ENCODE measurements at places on chromosomes 16 and 17. TPM values are rescaled to one million over a fixed set of nuclear protein-coding genes. Genes with fewer than 3 reads are reported as not detected.
A peak's percentile ranks its signal among the peaks of the same experiment; 100 is the strongest.

The FAM117A gene
- 61.0 TPM for total RNA-seq

The CHD9 gene
- 21.6 TPM for total RNA-seq

- H3K27ac ChIP-seq, result no peak overlapping the region
- H3K4me3 ChIP-seq, result no peak overlapping the region
- DNase-seq, result no peak
- no peaks in the 10 kb centered on the region for H3K36me3 ChIP-seq
- H3K4me1 ChIP-seq, result peaks cover 6% of the 10 kb centered on the region
Observed at GRCh38 chr16:78929841-78930240, 670.7 kb downstream of the MAF start.

The TBC1D3H gene
- not detected for total RNA-seq

GRCh38 chr17:14918540-14918939 lies 346.6 kb downstream of the PMP22 start:
- no peaks in the 10 kb centered on the region for H3K4me1 ChIP-seq
- no peaks in the 10 kb centered on the region for H3K27me3 ChIP-seq
- no peak for DNase-seq
- H3K4me3 ChIP-seq, result no peak overlapping the region

DNA sequence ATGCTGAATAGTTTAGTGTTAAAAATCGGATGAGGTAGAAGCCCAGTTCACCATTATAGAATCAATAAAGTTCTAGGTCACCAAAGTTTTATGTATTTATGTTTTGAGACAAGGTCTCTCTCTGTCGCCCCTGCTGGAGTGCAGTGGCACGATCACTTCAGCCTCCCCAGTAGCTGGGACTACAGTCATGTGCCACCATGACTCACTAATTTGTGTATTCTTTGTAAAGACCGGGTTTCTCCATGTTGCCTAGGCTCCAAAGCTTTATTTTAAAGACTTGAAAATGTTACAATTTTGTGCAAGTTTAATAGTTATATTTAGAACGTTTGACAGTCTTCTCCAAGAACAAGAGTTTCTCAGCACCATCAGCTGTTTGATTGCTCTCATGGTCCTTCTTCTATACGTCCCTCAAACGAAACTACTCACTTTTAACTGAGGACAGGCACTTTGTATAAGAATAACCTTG lies 32.1 kb downstream of the NDE1 start:
- no peak overlapping the region for H3K4me3 ChIP-seq
- peaks cover 63% of the 10 kb centered on the region for H3K36me3 ChIP-seq
- DNase-seq, result peak; percentile 51
- peaks cover 10% of the 10 kb centered on the region for H3K4me1 ChIP-seq
- no peak overlapping the region for H3K27ac ChIP-seq

GRCh38 chr17:31523862-31524730 lies 132.6 kb downstream of the RAB11FIP4 start:
- no peak overlapping the region for H3K4me3 ChIP-seq
- H3K4me1 ChIP-seq, result no peaks in the 10 kb centered on the region
- H3K27me3 ChIP-seq, result no peaks in the 10 kb centered on the region
- DNase-seq, result no peak
- peaks cover 32% of the 10 kb centered on the region for H3K36me3 ChIP-seq
- no peak overlapping the region for H3K27ac ChIP-seq

- H3K27ac ChIP-seq, result peak overlapping the region; percentile 90
- H3K4me3 ChIP-seq, result peak overlapping the region; percentile 34
- peaks cover 38% of the 10 kb centered on the region for H3K36me3 ChIP-seq
- DNase-seq, result peak; percentile 84
- H3K27me3 ChIP-seq, result no peaks in the 10 kb centered on the region
Observed at GRCh38 chr17:75124041-75124818, 7.3 kb downstream of the NT5C start.

The ALDH3A1 gene
- not detected for total RNA-seq

DNA sequence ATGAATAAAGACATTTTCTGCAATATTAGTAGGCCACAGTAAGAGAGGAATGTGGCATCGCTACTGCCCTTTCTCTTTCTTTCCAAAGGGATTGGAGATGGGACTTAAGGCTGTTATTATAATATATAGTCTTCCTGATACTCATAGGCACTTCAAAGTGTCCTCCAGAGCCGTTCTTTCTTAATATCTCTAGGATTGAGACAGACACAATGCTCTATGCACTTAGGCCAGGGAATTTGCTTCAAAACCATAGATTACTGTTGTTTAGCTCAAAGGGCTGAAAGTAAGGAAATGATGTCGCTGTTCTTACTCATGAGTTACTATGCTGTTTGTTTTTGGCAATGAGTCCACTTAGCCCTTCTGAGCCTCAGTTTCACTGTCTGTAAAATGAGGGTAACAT lies 590.5 kb downstream of the CDH11 start:
- H3K36me3 ChIP-seq, result no peaks in the 10 kb centered on the region
- no peak for DNase-seq

DNA sequence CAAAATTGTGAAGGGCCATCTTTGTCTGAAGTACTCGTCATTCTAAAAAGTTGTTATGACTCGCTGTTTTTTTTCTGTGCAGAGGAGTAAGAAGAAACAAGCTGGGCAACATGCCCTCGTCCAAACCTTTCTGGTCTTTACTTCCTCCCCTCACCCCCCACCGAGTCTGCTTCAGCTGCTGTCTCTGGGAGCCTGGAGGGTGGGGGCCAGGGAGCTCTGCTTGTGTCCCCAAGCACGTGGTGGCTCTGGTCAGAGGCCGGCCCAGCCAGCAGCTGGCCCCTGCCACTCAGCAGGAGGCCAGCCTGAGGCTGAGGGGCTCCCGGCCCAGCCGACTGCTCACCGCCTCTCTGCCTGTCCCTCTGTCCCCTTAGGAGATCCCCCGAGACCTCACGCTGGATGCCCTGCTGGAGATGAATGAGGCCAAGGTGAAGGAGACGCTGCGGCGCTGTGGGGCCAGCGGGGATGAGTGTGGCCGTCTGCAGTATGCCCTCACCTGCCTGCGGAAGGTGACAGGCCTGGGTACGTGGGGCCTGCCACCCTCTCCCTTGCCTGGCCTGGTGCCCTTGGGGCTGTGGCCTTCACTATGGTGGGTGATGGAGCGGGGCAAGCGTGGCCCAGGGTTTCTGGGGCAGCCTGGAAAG lies 53.7 kb upstream of the LGALS9 start:
- H3K27ac ChIP-seq, result peak overlapping the region; percentile 70
- no peaks in the 10 kb centered on the region for H3K36me3 ChIP-seq
- peaks cover 81% of the 10 kb centered on the region for H3K4me1 ChIP-seq
- DNase-seq, result no peak

GRCh38 chr17:41653892-41654677 lies 29.7 kb upstream of the KRT17 start:
- no peak for DNase-seq
- no peaks in the 10 kb centered on the region for H3K36me3 ChIP-seq
- H3K27me3 ChIP-seq, result peaks cover 2% of the 10 kb centered on the region
- H3K27ac ChIP-seq, result no peak overlapping the region
- H3K4me3 ChIP-seq, result no peak overlapping the region
- no peaks in the 10 kb centered on the region for H3K4me1 ChIP-seq

GRCh38 chr17:57778306-57778705 lies 33.2 kb upstream of the CCDC182 start:
- no peaks in the 10 kb centered on the region for H3K4me1 ChIP-seq
- no peaks in the 10 kb centered on the region for H3K36me3 ChIP-seq
- peaks cover 39% of the 10 kb centered on the region for H3K27me3 ChIP-seq
- H3K27ac ChIP-seq, result no peak overlapping the region
- no peak overlapping the region for H3K4me3 ChIP-seq

The TPSD1 gene
- total RNA-seq, result not detected

The EVI2B gene
- 109 TPM for total RNA-seq

The GFAP gene
- not detected for total RNA-seq

DNA sequence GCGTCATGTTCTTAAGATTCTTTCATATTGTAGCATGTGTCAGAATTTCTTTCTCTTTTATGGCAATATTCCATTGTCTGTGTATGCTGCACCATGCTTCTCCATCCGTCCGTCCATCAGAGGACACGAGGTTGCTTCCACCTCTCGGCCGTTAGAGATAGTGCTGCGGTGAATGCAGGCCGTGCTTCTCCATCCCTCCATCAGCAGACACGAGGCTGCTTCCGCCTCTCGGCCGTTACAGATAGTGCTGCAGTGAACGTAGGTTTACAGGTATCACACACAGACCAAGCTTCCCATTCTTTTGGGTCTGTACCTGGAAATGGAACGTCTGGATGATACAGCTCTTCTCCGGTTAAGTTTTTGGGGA lies 113.5 kb downstream of the CMIP start:
- no peaks in the 10 kb centered on the region for H3K36me3 ChIP-seq
- H3K4me1 ChIP-seq, result peaks cover 13% of the 10 kb centered on the region
- DNase-seq, result no peak
- no peak overlapping the region for H3K27ac ChIP-seq
- no peak overlapping the region for H3K4me3 ChIP-seq

The CIBAR2 gene
- not detected for total RNA-seq

The NOG gene
- 0.23 TPM for total RNA-seq

DNA sequence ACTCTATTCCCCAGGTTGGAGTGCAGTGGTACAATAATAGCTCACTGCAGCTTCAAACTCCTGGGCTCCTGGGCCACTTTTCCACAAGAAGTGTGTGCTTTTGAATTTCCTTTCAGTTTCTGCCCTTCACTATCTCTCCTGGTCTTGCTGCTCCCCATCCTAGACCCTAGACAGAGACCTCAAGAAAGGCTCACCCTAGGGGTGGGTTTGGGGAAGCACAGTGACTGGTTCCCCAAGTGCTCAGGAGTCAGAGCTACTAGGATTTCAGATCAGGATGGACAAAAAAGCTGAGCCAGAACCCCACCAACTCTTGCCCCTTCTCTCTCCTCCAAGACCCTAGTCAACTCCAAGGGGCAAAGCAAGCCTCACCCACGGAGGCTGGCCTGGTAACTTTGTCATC lies 1.6 kb upstream of the SEBOX start:
- peaks cover 3% of the 10 kb centered on the region for H3K36me3 ChIP-seq
- H3K4me3 ChIP-seq, result no peak overlapping the region
- H3K27me3 ChIP-seq, result no peaks in the 10 kb centered on the region
- no peak for DNase-seq

The LPO gene
- total RNA-seq, result not detected

DNA sequence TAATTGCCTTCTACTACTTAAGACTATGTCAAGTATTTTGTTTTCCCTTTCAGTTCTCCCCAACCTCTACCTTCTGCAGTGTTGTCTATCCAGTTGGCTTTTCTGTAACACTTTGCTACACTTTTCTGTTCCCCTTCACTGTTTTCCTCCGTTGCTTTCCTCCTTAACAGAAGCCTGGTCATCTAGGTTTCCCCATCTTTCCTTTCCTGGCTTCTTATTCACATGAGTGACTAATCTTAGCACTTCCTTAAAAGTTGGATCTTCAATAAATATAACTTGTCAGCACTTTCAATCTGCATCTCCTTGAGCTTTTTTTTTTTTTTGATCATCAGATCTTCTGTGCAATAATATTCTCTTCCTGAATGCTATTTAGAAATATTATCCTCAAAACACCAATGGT lies 2.8 kb upstream of the SLFN11 start:
- peak overlapping the region; percentile 10 for H3K4me3 ChIP-seq
- H3K4me1 ChIP-seq, result peaks cover 29% of the 10 kb centered on the region

- H3K36me3 ChIP-seq, result peaks cover 14% of the 10 kb centered on the region
- peaks cover 73% of the 10 kb centered on the region for H3K4me1 ChIP-seq
- DNase-seq, result no peak
- H3K27ac ChIP-seq, result peak overlapping the region; percentile 69
Observed at GRCh38 chr17:2394775-2395201, 6.1 kb downstream of the MNT start.

DNA sequence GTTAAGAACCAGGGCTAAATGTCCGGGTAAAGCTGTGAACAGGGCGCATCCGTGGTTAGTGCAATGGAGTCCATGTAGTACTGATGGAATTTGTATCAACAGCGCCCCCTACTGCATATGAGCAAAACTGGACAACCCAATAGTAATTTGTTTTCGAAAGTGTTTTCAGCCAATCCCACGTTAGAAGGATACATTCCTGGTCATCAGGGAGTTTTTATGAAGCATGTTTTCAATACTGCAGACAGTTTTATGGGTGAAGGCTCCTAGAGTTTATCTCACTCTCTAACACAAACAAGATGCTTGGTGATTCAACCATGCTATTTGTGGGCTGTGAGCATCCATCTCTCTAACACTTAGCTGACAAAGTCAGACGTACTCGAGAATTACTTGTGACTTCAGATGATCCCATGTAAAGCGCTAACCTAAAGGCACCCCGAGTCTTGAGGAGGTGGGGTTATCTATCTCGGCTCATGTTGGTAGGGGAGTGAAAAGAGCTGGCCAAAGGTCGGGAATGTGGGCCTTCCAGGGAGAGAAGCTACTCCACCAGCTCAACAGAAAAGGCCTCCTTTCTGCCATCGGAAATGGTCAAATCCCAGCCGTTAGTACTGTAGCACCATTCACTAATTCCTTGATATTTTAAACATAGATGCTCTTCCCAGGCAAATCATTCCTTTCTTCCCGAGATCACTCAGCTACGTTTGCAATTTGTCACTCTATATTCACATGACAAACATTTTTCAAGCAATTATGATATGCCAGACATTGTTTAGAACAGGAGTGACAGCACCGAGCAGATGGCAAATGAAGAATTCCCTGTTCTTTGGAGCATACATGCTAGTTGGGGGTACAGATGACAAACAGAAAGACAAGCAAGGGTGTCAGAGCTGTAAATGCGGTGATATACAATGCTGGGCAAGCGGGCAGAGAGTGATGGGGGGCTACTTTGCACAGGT lies 46.9 kb upstream of the HNF1B start:
- H3K27me3 ChIP-seq, result peaks cover 42% of the 10 kb centered on the region
- no peak overlapping the region for H3K4me3 ChIP-seq
- DNase-seq, result peak; percentile 70
- H3K4me1 ChIP-seq, result peaks cover 6% of the 10 kb centered on the region

DNA sequence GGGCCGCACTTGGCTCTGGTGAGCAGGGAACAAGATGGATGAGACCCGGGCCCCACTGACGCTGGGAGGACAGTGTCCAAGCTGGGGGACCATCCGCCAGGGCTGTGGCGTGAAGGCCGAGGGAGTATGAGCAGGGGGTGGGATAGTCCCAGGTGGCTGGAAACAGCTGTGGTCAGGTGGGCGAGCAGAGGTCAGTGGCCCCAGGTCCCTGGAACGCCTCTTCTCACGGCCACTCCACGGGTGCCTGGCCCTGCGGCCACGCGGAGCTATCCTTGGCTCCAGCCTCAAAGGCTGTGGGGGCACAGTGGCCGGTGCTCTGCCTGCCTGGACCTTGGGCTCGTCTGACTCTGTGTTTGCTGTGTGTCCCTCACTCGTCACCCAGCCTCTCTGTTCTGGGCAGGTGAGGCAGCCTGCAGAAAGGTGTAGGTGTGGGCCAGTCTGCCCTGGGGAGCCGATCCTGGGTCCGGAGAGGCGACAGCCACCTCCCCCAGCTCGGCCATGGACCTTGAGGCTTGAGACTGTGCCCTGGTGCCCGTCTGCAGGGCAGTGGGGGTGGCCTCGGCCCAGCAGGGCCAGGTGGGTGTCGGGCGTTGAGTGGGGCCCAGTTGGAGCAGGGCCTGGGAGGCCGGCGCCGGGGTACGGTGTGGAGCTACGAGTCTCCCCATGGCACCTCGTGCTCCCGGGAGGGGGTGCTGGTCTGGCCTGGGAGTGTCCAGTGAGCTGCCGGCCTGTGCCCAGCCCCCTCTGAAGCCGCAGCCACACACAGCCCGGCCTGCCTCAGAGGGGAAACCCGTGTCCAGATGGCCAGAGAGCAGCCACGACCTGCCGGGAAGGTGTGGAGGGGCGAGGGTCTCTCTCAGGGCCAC lies 10.0 kb downstream of the CACNA1H start:
- DNase-seq, result no peak
- H3K27me3 ChIP-seq, result no peaks in the 10 kb centered on the region
- H3K4me1 ChIP-seq, result no peaks in the 10 kb centered on the region
- H3K36me3 ChIP-seq, result no peaks in the 10 kb centered on the region

GRCh38 chr16:59205403-59205802 lies 471.3 kb upstream of the GOT2 start:
- H3K4me3 ChIP-seq, result no peak overlapping the region
- H3K4me1 ChIP-seq, result no peaks in the 10 kb centered on the region
- no peak overlapping the region for H3K27ac ChIP-seq
- DNase-seq, result no peak
- H3K36me3 ChIP-seq, result no peaks in the 10 kb centered on the region
- no peaks in the 10 kb centered on the region for H3K27me3 ChIP-seq

The CHST6 gene
- not detected for total RNA-seq

The ZG16 gene
- not detected for total RNA-seq
